Natural killer cell treated with Interleukin-12 subunit alpha and Interleukin-12 subunit beta and Interleukin-15 and Interleukin-18, amount 100 ng/mL, for 72 hours (primary cell): ENCODE measurements at places on chromosomes 4 and X.

- no peak for DNase-seq
Observed at GRCh38 chr4:151169223-151169622, 69.8 kb downstream of the RPS3A start.

GRCh38 chr4:111530446-111530845 is 614.8 kb upstream of the FAM241A start:
- DNase-seq, result no peak

GRCh38 chrX:153622661-153623309 is 23.8 kb upstream of the CCNQ start:
- no peak for DNase-seq

GRCh38 chr4:108361446-108361820 is 192.7 kb upstream of the LEF1 start:
- DNase-seq, result no peak

- DNase-seq, result no peak
Observed at GRCh38 chrX:40996886-40997530, 88.2 kb upstream of the USP9X start.

- DNase-seq, result no peak
Observed at GRCh38 chrX:129618997-129619396, 35.8 kb downstream of the APLN start.

DNA sequence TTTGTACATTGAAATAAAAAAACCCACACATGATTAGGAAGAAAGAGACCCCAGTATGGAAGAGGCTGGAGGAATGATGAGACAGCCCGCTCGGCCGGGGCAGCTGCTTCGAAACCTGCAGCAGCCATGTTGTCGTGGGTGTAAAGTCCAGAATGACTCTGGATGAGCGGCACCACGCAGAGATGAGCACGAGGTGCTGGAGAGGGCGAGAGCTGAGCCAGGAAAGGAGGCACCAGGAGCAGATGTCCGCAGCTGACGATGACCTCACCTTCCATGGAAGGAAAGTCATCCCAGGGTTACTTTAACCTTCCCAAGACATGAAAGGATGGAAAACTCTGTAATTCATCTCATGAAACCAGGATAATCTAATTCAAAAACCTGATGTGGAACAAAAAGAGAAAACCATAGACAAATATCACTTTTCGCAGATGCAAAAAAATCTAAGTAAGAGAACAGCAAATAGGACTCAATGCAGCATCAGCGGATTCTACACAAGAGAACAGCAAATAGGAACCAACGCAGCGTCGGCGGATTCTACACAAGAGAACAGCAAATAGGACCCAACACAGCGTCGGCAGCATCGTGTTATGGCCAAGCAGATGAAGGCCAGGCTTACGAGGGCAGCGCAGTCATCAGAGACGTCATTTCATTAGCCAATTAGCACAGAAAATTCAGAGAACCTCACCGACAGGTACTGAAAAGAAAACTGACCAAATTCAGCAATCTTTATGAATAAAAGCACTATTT is 25.9 kb upstream of the SPON2 start:
- no peak for DNase-seq

- no peak for DNase-seq
Observed at GRCh38 chr4:87075876-87076275, 141.1 kb downstream of the AFF1 start.

DNA sequence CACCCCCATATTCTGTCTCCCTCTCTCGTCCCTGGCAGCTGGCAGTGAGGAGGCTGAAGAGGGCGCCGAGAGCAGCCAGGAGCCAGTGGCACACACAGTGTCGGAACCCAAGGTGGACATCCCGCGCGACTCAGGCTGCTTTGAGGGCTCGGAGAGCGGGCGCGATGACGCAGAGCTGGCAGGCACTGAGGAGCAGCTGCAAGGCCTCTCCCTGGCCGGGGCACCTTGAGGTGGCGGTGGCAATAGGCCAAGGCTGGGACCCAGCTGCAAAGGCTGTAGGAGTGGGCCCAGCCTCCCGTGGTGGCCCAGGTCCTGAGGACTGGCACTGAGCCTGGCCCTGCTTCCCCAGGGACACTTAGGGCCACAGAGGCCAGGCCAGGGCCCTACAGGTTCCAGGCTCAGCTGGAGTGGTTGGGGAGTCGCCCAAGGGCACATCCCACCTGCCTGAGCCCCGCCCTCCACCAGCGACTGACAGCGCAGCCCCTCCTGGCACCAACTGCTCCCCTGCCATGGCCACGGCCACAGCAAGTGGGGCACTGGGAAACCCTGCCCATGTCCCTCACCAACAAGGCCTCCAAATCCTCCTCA is 13.9 kb downstream of the SASH3 start:
- DNase-seq, result no peak

- no peak for DNase-seq
Observed at GRCh38 chr4:186910385-186910784, 186.7 kb upstream of the FAT1 start.

GRCh38 chr4:62709618-62710252 is 1509.6 kb downstream of the ADGRL3 start:
- DNase-seq, result no peak

DNA sequence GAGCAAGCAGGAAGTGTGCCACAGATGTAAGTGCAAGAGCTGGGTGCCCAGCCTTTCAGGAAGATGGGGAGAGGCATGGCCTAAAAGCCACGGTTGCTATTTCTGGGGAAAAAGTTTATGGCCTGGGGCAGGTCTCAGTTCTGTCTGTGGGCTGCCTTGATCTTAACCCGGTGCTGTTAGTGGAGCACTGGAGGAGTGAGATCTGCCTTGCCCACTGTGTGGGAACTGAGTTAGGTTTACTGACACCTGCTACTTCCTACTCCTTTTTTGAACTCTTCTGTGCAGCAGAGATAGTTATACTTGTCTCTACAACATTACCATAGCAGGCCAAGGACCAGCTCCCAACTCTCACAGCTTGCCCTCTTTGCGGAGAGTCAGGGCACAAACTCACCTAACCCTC is 76.5 kb downstream of the ITM2A start:
- DNase-seq, result no peak

DNA sequence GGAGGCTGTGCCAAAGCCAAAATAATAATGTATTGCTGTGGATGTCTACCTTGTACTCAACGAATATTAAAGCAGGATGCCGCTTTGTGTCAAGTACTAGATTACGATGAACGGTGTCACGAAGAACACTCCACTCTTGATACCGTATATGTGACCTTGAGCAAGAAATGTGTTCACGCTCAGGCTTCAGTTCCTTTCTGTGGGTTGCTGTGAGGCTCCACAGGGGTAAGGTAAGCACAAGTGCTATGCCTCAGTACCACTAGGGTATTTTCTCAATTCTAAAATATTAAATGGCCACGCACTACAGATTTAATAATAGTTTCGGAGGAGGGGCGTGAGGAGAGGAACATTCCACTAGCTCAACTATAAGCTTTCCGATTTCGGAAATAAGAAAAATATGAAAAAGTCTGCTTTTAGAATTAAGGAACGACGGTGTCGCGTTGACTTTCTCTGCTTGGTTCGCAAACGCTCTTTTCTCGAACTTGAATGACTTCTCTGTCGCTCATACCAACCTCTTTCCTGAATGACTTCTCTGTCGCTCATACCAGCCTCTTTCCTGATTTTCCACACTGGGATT is 607 bp upstream of the SCOC start:
- DNase-seq, result no peak

- DNase-seq, result no peak
Observed at GRCh38 chrX:74211911-74212310, 92.1 kb upstream of the ZCCHC13 start.

GRCh38 chr4:113513382-113513781 is 248.2 kb downstream of the CAMK2D start:
- no peak for DNase-seq

GRCh38 chr4:41620594-41621256 is 82.8 kb downstream of the LIMCH1 start:
- DNase-seq, result no peak

GRCh38 chr4:84901173-84901572 is 65.3 kb downstream of the WDFY3 start:
- DNase-seq, result no peak

- DNase-seq, result no peak
Observed at GRCh38 chr4:140637836-140638235, 69.1 kb upstream of the UCP1 start.

DNA sequence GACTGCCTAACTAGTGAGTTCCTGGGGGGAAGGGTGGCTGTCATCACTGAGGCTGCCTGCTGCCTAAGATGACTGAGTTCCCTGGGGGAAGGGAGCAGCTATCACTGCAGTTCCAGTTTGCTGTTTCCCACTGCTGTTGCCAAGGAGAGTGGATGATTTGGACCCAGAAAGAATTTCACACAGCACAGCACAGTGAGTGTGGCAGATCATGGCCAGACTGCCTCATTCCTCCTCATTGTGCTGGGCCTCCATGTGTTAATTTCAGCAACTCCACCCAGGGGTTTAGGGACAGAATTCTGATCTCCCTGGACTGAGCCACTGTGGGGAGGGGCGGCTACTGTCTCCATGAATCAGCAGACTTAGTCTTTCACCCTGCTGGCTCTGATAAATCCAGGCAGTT is 125.0 kb downstream of the TEX13C start:
- no peak for DNase-seq

DNA sequence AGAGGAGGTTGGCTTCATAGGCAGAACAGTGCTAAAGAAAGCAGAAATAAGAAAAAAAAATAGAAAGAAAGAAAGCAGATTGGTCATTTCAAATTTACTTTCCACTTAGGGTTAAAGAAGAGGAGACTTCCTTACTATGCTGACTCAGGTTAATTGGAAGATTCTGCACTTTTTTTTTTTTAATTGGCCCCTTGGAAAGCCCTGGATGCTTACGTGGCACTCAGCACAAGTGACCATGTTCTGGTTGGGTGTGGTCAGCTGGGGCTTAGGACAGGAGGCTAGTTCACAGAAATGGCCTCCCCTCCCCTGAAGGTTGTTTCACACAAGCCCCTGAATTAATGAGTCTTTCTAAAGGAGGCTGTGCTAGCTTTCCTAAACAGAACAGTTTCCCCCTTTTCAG is 14.5 kb downstream of the MAGEA9B start:
- no peak for DNase-seq

DNA sequence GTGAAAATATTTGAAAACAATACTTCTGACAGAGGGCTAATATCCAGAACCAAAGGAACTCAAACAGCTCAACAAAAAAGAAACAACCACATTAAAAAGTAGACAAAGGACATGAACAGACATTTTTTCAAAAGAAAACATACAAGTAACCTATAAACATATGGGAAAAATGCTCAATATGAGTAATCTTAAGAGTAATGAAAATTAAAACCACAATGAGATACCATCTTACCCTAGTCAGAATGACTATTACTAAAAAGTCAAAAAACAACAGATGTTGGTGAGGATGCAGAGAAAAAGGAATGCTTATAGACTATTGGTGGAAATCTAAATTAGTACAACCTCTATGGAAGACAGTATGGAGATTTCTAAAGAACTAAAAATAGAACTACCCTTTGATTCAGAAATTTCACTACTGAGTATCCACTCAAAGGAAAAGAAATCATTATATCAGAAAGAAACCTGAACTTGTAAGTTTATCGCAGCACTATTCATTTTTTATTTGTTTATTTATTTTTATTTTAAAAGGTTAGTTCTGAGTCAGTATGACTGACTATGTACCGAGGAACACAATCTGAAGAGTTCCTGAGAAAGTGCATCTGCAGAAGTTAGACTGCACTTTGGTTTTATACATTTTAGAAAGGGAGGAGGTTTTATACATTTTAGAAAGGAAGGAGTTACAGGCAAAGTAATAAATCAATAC is 231.3 kb downstream of the INPP4B start:
- DNase-seq, result no peak

DNA sequence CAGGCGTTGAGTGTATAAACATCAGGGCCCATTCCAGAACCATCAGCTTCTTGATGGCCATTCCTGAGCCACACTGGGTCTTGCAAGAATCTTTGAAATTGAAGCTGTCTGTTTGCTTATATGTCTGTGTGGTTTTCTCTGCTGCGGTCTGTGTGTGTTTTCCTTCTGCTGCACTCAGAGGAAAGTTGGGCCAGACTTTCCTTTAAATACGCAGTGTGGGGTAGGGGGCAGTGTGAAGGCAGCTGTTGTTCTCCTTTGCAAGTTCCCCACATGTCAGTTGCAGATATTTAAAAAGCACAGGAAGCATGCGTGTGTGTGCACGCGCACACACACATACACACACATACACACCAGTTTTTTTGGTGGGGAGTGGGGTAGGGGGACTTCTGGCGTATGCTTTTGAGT is 32.1 kb downstream of the CCKAR start:
- no peak for DNase-seq

GRCh38 chr4:5142726-5143125 is 91.4 kb downstream of the STK32B start:
- no peak for DNase-seq

DNA sequence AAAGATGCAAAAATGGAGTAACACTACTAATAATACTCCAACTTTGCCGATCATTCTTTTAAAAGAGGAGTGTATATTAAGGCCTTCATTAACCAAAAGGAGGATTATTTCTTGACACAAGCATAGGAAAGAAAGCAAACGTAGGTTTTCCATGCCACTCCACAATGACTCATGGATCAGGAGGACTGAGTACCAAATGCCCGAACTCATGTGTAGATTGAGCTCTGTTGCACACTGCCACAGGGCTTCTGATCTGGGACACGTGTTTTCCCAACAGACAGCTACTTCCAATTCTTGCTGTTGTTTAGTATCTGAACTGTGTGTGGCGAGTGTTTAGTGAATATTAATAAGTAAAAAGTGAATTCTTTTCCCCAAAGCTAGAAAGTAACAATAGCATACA is 131.2 kb downstream of the LDB2 start:
- DNase-seq, result no peak

DNA sequence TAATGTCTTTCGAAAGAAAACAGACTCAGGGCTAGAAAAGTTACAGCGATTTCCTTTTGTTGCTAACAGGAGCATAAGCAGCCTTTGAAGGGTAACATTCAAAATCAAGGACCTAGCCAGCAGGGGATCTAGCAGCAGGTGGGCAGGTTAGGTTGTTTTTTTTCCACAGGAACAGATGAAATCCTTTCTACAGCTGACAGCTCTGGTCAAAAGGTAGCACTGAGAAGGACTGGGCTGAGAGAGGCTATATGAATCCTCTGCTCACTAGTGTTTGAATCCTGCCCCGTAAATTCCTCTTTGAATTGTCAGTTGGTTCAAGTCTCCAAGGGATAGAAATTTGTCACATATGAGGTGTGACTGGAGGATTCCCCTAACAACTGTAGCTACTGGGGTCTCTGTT is 188.2 kb downstream of the SH2D1A start:
- DNase-seq, result no peak
